ENCODE measurements at places on chromosomes 3 and 15.
A peak's percentile ranks its signal among the peaks of the same experiment; 100 is the strongest.

- DNase-seq, result peak; percentile 78
These were observed 562.9 kb upstream of the CBLB start for GRCh38 chr3:106431721-106432120.

- DNase-seq, result no peak
These were observed 27.2 kb upstream of the PLSCR4 start for GRCh38 chr3:146277953-146278631.

GRCh38 chr3:163672954-163673353 lies 1405.3 kb downstream of the SI start:
- no peak for DNase-seq

DNA sequence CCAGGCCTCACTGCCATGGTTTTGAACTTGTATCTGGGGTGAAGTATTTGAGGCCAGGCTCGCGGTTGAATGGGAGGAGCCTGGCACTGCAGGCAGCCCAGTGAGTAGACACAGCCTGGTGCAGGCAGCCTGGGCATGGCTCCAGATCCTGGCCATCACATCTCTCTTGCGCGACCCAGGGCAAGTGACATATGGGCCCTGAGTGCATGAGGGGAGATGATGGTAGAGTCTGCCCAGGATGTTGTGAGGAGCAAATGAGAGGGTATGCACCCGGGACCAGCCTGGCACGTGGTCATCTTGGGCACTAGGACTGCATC lies 103.5 kb downstream of the TBC1D2B start:
- DNase-seq, result peak; percentile 71

GRCh38 chr15:40766194-40766815 lies 2.4 kb downstream of the GCHFR start:
- DNase-seq, result peak; percentile 32

DNA sequence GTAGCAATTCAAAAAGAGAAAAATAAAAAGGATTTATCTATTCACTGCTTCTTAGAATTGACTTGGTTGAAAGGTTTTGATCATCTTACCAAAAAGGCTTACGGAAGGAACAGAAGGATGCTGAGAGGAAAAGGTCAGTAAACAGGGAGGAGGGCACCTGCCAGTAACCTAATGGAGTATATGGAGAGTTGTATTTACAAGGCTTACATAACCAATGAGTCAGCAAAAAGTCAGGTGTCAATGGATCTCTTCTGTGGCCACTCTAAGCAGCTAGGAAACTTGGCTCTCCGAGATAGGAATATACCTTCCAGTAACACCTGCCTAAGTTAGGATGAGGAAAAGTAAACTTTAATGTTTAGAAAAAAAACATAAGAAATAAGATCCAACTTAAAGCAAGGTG lies 80.5 kb upstream of the PLXND1 start:
- DNase-seq, result peak; percentile 72

DNA sequence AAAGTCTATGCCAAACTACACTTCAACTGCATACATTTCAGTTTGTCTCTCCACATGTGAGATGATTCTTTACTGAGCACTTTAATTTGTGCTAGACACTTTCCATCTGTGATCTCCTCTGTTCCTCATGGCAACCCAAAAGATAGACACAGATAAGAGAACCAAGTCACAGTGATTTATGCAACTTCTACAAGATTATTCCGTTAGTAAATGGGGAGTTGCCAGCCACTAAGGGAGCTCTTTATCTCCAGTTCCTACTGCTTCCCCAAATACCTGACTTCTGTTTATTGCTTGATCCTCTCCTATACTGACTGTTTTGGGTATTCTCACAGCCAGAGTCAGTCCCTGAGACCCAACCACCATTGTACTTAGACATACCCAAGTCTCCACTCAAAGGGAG lies 24.1 kb upstream of the AKAP13 start:
- no peak for DNase-seq

- peak; percentile 69 for DNase-seq
These were observed 55.8 kb downstream of the ZNF621 start for GRCh38 chr3:40580494-40581091.

DNA sequence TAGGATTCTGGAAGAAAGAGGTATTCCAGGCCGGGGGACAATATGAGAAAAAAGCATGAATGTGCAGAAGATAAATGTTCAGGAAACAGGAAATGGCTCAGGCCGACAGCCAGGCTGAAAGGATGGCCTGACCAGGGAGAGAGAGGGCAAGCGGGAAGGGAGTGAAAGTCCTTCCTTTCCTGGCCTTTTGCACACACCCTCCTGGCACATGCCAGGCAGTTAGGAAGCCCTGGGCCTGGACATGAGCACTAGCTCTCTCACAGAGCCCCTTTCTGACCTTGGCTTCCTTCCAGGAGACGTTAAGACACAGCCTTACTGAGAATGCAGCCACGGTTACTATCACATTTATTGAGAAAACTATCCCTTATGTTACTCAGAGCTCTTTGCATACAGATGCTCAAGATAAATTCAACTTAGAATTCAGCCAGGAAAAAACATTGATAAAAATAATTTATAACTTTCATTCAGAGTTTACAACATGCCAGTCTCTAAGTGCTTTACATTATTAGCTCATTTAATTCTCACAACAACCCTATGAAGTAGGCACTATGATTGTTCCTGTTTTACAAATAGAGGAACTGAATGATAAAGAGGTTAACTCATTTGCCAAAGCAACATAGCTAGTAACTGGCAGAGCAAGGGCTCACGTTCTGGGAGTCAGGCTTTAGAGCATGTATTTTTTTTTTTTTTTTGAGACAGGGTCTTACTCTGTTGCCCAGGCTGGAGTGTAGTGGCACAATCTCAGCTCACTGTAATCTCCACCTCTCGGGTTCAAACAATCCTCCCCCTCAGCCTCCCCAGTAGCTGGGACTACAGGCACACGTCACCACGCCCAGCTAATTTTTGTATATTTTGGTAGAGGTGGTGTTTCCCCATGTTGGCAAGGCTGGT lies 39.4 kb upstream of the SMAD3 start:
- DNase-seq, result peak; percentile 83

DNA sequence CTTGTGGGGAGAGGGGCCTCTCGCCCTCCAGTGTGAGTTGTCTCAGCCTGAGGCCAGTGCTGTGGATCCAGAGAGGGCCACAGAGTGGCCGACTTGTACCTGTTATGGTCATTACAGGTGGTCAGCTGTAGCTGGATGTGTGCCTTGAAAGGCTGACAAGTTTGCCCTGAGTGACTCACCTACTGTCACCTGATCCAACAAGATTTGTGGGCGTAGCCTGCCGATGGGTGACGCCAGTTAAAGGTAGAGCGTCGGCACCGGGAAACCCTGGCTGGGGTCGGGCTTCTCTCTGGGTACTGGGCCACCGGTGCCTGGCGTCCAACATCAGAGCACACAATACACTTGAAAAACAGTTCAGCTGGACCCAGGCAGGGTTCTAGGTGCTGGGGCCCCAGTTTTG lies 2.8 kb upstream of the ISG20 start:
- DNase-seq, result no peak

DNA sequence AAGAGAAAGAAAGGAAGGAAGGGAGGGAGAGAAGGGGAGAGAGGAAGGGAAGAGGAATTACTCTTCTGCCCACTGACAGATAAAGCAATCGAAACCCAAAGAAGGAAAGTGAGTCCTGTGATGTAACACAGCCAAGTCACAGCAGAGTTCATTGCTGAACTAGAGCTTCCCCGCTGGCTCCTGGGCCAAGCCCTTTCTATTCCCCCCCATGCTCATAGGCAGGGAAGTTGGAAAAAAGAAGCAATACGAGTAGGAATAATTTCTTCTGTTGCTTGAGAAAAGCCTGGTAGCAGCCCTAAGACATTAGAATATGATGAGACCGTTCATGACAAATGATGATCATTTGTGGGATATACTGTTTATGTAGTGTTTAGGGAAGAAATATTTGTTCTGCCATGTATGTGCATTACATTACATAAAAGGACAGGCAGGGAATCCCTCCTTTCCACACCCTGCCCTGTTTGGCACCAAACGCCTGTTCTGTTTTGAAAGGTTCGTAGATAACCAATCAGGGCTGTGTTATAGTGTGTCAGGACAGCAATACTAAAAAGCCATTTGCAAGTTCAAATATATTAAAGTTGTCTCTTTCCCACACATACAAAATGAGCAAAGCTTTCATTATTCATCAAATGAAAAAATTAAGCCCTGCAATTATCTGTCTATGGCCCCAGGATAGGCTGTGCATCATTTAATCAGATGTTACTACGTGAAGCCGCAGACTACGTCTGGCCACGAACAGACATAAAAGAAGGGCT lies 111.0 kb upstream of the TRPM1 start:
- peak; percentile 53 for DNase-seq

GRCh38 chr15:77528968-77529319 lies 103.8 kb downstream of the LINGO1 start:
- DNase-seq, result no peak

- no peak for DNase-seq
These were observed 19.7 kb upstream of the ANO10 start for GRCh38 chr3:43641306-43642114.

DNA sequence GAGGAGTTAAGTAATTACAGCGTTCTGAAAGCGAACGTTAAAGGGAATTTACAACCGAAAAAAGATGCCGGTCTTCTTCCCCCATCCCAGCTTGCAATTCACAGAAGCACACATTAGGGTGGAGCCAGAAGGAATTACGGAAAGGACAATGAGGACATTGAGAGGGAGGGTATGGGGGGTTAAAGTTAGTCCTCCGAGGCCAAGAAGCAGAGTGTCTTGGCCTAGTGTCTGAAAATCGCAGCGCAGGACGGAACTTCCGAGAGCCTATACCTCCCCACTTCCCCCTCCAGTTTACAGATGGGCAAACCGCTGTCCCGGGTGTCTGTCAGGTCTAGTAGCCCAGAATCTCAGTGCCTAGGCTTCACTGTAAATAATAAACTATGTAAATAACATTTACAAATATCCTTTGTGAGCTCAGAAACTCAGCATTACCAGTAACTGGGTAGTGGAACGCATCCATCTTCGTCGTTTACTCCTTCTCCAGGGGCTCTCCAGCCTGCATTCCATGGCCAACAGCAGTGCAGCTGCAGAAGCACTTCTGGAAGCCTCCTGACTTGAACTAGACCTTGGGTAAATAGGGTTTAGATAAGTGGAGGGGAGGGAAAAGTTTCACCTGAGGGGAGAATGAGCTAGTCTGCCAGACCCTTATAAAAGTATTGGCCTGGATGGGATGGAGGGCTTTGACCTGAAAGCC lies 922 bp downstream of the ADPRH start:
- no peak for DNase-seq

- no peak for DNase-seq
These were observed 37.1 kb upstream of the IL12A start for GRCh38 chr3:159951540-159951939.

DNA sequence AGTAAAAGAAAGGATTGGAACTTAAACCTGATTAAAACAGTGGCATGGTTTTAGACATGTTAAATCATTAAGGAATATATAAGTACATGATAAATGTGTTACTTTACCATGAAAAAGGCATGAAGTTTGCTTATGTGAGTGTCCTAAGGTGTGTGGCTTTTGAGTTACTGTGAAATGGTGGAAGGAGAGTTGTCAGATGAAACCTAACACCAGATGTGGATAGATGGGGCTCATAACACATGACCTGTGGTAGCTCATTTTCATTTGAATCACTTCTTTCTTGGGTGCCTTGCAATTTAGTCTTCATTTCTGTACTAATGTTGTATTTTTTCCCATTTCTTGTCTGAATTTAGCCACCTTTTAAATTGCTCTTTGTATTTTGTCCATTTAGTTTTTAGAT lies 13.0 kb downstream of the MEF2A start:
- peak; percentile 16 for DNase-seq

- peak; percentile 18 for DNase-seq
These were observed 34.9 kb downstream of the MORF4L1 start for GRCh38 chr15:78907577-78907976.

DNA sequence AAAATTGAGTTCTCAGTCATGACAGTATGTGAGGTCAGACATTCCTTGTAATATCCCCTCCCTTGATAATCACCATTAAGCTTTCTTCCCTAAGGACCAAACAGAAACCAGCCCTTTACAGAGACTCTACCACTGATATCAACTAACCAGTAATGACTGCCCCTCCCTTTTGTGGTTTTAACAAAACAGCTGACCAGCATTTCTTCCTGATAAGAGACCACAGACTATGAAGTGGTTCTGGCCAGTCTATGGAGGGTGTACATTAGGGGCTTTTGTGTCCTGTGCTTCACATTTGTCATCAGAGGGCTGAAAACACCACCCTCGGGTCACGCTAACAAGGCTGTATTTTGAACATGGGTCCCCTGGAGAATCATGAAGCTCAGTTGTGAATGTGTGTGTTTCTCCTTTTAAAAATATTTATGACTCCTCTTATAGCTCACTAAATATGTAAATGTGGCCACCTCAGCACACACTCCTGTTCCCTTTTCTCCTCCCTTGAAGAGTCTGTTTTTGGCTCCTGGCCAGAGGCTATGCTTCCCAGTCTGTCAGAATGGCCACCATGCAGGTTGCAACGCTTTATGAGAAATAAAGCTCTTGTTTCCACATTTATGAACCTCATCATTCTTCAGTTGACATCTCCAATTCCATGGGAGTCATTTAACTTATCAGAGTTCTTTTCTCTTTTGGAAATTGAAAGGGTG lies 239.3 kb downstream of the CPNE4 start:
- peak; percentile 35 for DNase-seq

DNA sequence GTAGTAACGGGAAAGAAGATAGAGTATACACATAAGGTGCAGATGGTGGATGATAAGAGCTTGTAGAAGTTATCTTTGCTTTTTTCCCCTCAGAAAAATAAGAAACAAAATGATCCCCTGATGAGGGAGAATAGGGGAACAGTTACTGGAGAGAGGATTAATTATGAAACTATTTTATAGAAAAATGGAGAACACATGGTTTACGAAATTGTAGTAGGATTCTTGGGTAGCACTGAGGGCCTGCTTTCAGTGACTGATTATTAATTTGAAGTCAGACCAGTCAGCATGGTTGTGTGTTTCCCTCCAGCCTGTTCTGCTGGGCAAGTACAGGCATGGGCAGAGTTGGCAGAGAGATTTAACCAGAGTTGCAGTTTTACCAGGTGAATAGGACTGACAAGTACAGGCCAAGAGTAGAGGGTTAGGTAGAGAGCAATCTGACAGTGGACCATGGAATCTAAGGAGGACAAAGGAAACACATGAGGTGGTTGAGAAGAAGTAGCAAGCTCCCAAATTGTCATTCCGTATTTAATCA lies 5.9 kb downstream of the SLC49A4 start:
- DNase-seq, result no peak

- no peak for DNase-seq
These were observed 524.6 kb upstream of the ATP11B start for GRCh38 chr3:182268711-182269110.

- no peak for DNase-seq
These were observed 278.4 kb downstream of the MFSD1 start for GRCh38 chr3:159080256-159080655.

DNA sequence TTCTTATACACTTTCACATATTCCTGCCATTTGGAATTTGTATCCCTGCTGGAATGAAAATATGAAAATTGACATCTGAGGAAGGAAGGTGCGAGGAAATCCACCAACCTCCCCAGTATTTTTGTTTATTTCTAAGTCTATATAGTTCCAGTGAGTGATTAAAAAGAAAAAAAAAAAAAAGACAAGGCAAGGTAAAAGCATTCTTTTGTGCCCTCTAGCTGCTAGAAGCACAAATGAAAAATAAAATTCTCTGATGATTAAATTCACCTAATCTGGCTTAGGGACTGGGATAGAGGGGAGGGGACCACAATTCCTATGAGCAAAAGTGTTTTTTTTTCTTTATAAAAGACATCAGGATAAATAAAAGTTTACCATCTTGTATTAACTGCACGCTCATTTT lies 370.9 kb downstream of the NR2F2 start:
- peak; percentile 9 for DNase-seq

Data from NCI-H69 (cell line).